ENCODE measurements at places on chromosomes 12 and 14. TPM values are rescaled to one million over a fixed set of nuclear protein-coding genes. Genes with fewer than 3 reads are reported as not detected.

The KRT85 gene
- not detected for total RNA-seq

GRCh38 chr14:88106377-88106776, 101.4 kb downstream of the GPR65 start:
- DNase-seq, result no peak

- no peak for DNase-seq
These were observed 203.3 kb upstream of the NUDT4 start for GRCh38 chr12:93174473-93174872.

DNA sequence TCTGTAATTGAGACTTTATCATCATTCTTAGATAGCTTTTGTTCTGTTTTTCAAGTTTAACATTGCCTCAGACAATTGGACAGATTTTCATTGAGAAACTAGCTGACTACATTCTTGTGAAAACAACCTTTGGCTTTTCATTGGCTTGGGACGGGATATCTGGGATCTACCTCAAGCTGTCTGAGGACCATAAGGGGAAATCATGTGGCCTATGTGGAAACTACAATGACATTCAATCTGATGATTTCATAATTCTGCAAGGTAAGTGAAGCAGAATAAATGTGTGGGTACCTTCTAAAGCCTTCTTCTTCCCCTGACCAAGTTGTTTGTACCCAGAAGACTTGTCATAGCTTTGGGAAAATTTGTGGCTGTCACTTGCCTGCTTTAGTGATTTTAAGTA, 133.5 kb downstream of the OTOGL start:
- DNase-seq, result no peak

Data from natural killer cell (primary cell).